Hypothalamus (tissue), 51 donors: ENCODE measurements at places on chromosomes 1 and 21.

DNA sequence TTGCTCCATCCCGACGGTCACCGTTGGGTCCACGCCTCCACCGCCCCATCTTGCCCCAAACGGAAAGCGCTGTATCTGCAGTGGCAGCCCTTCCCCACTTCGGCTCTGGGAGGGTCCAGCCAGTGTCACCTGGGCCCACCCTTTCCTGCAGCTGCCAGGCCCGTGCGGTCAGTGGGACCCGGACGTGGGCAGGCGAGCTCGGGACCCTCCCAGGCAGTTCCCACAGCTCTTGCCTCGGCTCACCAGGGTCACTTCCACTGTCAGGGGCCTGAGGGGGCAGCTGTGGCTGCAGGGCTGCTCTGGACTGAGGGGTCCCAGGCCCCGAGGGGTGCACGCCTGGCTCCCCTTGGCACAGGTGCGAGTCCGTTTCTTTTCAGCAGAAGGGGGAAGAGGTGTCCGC is 80.7 kb downstream of the SKI start:
- no peak for DNase-seq

DNA sequence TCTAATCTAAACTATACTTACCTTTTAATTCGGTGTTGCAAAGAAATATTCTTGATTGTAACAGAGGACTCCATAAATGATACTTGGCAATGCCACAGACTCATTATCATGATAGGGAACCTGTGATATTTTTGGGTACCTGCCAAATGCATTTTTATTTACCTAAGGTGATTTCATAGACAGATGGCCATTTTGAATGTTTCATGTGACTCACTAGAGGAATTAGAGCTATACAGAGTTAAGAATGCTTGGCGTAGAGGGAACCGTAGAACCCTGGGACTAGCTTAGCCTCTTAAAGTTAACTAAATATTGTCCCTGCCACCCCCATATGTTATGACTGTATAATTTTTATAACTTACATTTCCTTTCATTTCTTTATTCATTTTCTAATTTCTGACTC is 136.1 kb downstream of the DISP1 start:
- no peak for DNase-seq

- no peak for DNase-seq
Measured at GRCh38 chr1:3441880-3442279, 12.6 kb upstream of the ARHGEF16 start.

GRCh38 chr21:18350216-18350615 is 53.4 kb downstream of the TMPRSS15 start:
- DNase-seq = no peak

DNA sequence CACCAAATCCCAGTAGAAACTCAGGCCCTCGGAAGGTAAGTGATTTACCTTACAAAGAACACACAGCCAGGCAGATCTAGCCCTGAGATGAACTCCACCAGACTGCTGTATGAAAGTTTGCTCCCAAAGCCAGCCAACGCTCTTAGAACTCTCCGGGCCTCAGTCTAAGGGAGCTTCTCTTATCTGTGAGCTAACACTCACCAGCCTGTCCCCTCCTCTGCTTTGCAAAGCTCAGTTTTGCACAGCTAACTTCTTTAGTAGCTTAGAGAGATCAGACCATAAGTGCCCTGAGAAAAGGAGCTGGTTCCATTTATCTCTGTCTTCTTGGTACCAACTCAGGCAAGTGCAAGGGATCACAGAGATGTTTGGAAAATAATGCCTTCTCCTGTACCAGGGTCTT is 195.8 kb upstream of the JUN start:
- DNase-seq = no peak

GRCh38 chr1:77716065-77716464 is 33.6 kb upstream of the ZZZ3 start:
- no peak for DNase-seq

GRCh38 chr1:55131218-55131617 is 83.9 kb downstream of the USP24 start:
- DNase-seq = no peak

GRCh38 chr21:41611966-41612606 is 104.1 kb upstream of the TMPRSS2 start:
- no peak for DNase-seq

DNA sequence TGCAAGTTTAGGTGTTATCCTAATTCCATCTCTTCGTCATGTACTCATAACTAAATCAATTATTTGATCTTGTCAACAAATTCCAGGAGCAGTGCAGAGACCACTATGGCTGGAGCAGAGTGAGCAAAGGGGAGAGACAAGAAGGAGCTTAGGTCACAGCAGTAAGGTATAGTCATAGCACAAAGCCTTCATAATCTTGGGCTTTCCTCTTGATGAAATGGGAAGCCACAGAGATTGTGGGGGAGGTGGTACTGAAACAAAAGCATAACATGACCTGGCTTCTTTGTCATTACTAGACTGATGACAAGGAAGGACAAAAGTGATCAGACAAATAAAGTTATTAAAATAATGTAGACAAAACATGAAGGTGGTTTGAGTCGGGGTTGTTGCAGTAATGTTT is 60.1 kb upstream of the PTGS2 start:
- DNase-seq = no peak

DNA sequence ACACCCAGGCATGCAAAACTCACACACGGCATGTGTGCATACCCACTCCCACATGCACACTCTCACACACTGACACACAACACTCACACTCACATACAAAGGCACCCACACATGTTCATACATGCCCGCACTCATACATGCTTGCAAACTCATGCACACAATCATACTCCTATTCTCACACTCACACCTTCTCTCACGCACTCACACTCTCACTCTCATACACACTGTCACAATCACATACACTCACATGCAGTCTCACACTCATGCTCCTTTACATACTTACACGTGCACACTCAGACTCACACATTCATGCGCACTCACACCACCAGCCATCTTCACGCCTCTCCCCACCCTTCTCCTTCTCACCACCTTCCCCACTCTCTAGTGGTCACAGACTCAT is 3.1 kb downstream of the SLC5A9 start:
- no peak for DNase-seq

GRCh38 chr21:21971384-21971783 is 973.2 kb downstream of the NCAM2 start:
- no peak for DNase-seq

DNA sequence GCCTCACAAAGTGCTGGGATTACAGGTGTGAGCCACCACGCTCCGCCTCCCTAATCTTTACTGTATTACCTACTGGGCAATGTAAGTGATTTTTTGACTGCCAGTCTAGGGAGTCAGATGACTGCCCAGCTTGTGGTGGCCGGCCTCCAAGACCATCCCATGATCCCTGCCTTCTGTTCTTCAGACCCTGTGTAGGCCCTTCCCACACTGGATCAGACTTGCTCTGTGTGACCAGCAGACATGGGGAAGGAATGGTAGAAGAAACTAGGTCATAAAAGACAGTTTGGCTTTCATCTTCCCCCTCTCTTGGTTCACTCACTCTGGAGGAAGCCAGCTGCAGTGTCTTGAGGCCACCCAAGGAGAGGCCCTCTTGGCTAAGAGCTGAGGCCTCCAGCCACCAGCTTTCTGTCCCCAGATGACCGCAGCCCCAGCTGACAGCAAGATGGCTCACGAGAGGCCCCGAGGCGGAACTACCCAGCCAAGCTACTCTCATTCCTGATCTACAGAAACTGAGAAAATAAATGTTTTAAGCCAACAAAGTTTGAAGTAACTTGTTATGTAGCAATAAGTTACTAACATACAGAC is 14.5 kb upstream of the CBR3 start:
- no peak for DNase-seq

DNA sequence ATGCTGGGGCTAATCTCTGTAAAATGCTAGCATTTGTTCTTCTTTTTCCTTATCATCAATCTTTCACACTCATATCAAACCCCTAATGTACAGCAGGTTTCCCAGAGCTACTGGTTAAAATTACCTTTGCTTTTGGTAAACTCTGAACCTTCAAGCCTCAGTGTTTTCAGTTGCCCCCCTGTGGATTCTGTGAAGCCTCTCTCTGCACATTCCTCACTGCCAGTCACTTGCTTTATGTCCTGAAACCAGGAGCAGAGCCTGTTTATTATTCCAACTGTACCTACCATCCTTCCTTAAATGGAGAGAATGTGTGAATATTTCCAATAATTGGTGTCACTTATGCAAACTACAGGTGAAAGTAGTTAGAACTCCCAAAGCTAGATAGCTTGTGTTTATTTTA is 134.2 kb downstream of the NEK7 start:
- DNase-seq = no peak

GRCh38 chr1:162446946-162447345 is 35.0 kb upstream of the SH2D1B start:
- DNase-seq = no peak

GRCh38 chr1:87226341-87226760 is 102.3 kb upstream of the LMO4 start:
- no peak for DNase-seq
